Stimulated activated CD8-positive, alpha-beta memory T cell treated with anti-CD3 and anti-CD28 coated beads, Interleukin-2, amount 100 ng/mL, for 1 hour (primary cell): ENCODE measurements at places on chromosomes 7 and 10.

- DNase-seq = no peak
Measured at GRCh38 chr7:122212754-122213153, 68.7 kb upstream of the AASS start.

- no peak for DNase-seq
Measured at GRCh38 chr10:72690071-72690755, 1.7 kb upstream of the MCU start.

- DNase-seq = no peak
Measured at GRCh38 chr7:149293338-149293737, 31.3 kb downstream of the ZNF783 start.

DNA sequence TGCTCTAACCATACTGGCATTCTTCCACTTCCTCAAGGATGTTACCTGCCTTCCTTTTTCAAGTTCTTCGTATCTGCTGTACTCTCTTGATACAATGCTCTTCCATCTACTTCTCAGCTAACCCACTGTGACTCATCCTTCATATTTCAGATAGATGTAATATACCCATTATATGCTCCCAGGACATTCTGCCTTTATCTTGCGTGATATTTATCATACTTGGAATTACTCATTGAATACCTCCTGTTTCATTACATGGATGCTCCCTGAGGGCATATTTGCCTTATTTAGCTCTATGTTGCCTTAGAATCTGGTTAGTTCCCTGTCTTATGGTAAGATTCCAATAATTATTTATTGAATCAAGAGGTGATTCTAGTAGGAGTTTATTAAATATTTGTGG, 706.4 kb downstream of the SORCS3 start:
- DNase-seq = no peak

- DNase-seq = no peak
Measured at GRCh38 chr10:24174014-24174413, 34.9 kb upstream of the KIAA1217 start.

DNA sequence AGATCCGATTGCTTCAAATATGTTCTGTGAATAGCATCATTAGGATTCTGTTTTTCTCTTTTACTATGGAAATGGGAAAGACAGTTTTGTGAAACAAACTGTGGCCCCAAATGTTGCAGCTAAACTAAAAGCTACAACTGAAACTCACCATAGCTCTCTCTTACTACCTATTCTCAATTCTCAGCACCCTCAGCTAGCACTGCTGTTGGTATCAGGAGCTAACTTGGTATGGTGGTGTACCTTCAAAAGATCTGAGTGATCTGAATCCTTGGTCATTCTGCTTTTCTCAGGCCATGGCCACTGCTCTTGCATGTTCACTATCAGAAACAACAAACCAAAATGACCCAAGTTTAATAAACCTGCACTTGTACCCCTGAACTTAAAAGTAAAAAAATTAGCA, 1208.0 kb downstream of the SORCS1 start:
- no peak for DNase-seq

GRCh38 chr10:9561821-9562505, 1455.7 kb upstream of the CELF2 start:
- no peak for DNase-seq

- no peak for DNase-seq
Measured at GRCh38 chr10:132166216-132166950, 20.4 kb upstream of the DPYSL4 start.

- DNase-seq = peak; percentile 7
Measured at GRCh38 chr10:21888959-21889358, 114.6 kb downstream of the DNAJC1 start.

GRCh38 chr10:9898633-9899395, 1118.9 kb upstream of the CELF2 start:
- DNase-seq = no peak

DNA sequence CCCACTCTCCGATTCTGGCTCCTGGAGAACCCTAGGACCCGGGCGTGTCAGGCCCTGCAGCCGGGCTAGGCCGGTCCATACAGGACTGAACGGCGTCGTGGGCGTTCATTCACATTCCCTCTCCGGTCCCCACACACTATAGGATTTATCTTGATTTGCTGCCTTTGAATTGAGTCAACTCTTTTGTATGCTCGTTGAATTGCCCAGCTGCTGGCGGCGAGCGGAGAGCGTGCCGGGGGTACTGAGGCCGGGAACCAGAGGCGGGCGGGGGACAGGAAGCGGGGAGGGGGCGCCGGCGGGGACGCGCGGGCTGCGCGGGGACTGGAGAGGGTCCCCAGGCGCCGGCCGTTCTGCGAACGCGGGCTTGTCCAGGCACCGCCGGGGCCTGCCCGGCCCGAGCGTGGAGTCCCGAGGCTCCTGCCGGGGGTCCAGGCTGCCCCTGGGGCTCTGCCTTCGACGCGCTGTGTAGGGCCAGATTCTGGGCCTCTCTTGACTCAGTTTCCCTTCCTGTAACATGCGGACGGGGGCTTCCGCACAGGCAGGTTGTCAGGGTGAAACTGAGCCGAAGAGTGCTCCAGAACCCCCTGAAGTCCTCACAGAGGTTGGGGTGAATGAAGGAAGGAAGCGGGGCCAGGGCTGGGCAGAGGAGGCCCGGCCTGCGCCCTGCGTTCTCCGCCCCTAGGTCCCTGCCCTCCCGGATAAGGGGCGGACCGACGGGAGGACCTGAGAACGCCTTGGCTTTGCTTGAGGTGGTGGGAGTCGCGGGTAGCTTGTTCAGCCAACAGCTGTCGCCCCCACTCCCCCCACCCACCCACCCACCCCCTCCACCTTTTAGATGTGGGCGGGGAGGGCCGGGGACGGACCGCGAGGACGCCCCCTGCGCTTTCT, 769 bp upstream of the ELFN1 start:
- DNase-seq = no peak

DNA sequence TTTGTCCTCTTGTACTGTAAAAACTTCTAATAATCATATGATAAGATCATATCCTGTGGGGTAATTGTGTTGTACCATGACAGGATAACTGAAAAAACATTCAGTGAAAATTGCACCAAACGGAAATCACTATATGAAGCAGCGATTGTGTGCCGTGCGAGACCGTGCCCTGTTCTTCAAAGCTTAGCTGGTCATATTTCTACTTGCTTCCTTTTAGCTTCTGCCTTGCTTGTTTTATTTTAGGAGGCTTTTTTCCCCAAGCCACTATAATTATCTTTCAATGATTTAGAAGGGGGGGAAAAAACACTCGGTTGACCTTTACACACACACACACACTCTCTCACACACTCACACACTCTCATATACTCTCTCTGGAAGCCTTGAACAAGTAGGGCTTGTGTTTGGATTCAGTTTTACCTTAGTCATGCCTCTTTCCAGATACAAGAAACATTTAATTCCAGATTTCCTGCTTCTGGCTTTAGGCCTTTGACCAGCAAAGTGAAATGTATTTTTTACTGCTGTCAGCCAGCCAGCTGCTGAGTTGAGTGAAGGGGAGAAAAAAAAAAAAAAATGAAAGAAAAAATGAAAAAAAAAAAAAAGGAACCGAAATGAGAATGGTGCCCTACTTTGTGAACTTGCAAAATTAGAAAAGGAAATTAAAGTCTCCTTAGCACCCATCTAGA, 181.4 kb downstream of the ARID5B start:
- no peak for DNase-seq

DNA sequence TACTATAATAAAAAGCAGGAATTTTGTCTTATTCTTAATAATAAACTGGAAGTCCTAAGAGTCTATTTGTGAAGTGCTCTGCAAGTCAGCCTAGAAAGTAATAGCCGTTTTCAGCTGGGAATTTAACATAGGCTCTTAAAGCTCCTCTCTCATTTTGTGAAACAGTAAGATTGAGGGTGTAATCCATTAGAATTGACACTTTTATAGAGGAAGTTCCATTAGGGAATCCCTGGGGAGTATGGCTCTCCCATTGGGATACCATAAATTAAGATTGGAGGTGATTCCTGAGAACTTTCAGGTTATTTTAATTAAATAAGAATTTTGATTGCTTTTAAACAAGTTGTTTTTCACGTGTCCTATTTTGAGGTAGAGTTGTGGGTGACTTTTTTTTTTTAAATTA, 68.0 kb downstream of the EXOC4 start:
- no peak for DNase-seq

DNA sequence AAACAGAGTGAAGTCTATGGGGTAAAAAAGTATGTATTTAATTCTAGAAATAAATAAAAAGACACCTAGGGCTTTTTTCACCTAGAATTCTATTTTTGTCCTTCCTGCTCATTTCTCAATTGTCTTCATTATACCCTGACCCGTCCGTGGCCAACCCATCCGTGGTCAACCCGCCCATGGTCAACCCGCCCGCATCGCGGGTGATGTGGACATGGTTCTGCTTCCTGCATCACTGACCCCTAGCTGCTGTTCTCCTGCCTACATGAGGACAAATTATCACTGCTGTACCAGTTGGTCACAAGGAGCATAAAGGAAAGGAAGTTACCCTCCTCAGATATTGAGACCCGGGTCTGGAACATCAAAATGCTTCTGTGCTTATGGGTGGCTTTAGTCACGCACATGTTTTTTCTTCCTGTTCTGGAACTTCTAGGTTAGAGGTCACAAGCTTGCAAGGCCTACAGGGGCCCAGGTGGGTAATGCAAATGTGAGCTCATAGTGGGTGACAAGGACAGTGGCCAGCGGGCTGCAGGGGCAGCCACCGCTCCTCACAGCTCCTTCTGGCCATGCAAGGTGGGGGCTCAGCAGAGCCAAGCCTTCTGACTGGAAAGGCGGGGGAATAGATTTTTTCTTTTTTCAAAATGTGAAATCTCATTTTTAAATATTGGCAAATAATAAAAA, 15.5 kb downstream of the CAMK2G start:
- DNase-seq = no peak

GRCh38 chr10:75000748-75001321, 110.6 kb upstream of the SAMD8 start:
- no peak for DNase-seq

GRCh38 chr10:118034791-118035261, 11.9 kb downstream of the RAB11FIP2 start:
- no peak for DNase-seq

DNA sequence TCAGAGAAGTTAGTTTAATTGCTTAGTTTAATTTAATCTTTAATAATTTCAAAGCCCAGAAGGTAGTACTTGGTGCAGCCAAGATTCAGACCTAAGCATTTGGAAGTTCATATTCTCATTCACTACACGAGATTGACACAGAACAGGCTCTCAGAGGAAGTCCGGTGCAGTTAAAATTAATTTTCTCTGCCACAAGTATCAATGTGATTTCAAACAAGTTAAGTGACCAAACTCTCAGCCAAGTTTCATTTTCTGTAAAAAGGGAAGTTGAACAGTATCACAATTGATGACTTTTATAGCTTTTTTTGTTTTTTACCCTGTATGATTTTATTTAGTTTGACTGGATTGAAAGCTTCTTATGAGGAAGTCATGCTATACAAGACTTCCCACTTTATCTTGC, 1494.9 kb upstream of the LRRTM3 start:
- no peak for DNase-seq

GRCh38 chr10:104581884-104582601, 59.0 kb upstream of the SORCS3 start:
- DNase-seq = no peak

GRCh38 chr10:56943221-56943755, 582.2 kb upstream of the ZWINT start:
- no peak for DNase-seq

GRCh38 chr7:135258585-135258984, 24.9 kb downstream of the STRA8 start:
- no peak for DNase-seq

GRCh38 chr10:42690449-42691360, 52.3 kb upstream of the ZNF33B start:
- no peak for DNase-seq

DNA sequence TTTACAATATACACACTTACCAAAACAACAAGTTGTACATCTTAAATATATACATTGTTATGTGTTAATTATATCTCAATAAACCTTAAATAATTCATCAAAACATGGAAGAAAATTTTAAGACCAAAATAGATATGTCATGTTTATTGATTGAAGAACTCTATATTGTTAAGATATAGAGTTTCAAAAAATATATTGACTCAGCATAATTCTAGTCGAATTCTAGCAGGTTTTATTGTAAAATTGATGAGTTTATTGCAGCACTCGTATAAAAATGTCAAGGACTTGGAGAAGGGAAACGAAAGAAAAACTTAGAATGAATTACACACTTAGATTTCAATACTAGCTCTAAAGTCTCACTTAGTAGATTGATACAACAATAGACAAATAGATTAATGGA, 575.4 kb upstream of the SORCS1 start:
- no peak for DNase-seq
